ENCODE measurements at places on chromosomes 3 and 15. TPM values are rescaled to one million over a fixed set of nuclear protein-coding genes. Genes with fewer than 3 reads are reported as not detected.

Gene CPLX3
- 0.09 TPM for total RNA-seq

Gene TUSC2
- 34.7 TPM for total RNA-seq

Gene IL17RB
- 5.6 TPM for total RNA-seq

Gene TMEM266
- total RNA-seq, result 6.2 TPM

Gene PCBP4
- total RNA-seq, result 30.6 TPM

Gene CYP19A1
- total RNA-seq, result not detected

Gene GOLGA8K
- total RNA-seq, result 1.2 TPM

DNA sequence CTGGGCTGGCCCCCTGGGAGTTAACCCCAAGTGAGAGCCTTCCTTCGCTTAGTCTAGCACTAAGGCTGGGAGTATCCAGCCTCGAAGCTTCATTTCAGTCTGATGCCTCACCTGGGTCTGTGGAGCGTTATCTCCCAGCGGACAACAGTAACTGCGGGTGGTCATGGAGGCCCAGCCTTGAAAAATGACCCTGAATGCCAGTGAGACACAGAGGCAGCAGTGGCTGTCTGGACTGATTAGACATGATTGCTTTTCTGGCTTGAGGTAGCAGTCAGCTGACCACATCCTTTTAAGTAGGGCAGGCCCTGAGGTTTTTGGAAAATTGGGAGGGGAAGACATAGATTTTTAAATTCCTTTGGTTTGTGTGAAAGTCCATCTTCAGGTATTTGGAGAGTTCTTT lies 28.2 kb upstream of the TRIM59 start:
- DNase-seq, result no peak

DNA sequence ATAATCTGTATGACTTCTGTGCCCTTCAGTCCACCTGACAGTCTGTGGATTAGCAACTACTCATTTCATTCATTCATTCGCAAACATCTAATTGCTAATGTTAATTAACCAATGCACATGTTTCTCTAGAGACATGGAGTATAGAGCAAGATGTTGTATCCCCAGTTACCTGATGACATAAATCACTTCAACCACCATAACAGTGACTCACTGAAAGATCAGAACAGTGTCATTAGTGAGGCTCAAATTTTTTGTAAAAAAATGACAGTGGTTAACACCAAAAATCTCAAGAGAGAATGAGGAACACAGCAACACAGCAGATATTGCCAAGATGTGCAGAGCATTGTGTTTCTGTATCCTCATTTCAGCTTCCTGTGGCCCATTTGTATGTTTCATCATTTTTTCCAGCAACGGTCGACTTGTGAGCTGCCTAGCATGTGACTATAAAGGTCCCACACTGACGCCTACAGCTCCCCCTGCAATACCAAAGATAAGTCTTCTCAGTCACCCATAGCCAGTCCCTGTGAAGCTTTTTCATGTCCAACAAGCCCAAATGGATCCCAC lies 3.7 kb upstream of the PLD1 start:
- DNase-seq, result no peak

- no peak for DNase-seq
These were observed 183.7 kb downstream of the RPLP1 start for GRCh38 chr15:69636169-69636915.

DNA sequence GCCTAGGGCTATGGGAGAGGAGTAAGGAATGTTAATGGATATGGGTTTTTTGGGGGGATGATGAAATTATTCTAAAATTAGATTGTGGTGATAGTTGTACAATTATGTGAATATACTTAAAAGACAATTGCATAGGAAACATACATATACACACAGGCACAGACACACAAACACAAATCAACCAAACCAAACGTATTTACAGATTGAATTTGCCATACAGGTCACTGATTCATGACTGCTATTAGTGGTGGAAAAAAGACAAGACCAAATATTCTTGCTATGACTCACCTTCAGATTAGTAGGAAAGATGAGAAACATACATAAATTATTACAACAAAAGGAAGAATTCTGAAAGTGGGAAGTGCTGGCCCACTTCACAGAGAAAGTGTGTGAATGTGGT lies 85.3 kb downstream of the C3orf38 start:
- DNase-seq, result no peak

DNA sequence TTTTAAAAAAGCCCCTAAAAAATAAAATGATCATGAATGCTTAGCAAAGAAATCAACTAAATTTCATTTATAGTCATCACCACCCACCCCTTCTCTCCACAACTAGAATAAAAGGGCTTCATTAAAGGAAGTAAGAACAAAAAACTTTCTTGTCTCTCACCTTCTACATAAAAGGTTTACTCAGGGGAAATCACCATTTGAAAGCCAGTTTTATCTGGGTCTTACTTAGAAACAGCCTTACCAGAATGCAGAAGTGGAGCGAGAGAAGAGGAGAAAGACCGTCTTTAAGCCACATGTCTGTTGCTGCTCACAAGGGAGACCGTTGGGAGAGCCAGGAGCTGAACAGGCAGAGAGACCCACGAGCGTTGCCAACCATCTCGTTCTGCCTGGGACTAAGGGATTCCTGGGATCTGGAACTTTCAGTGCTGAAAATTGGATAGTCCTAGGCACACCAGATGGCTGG lies 350.1 kb upstream of the PROK2 start:
- DNase-seq, result no peak

DNA sequence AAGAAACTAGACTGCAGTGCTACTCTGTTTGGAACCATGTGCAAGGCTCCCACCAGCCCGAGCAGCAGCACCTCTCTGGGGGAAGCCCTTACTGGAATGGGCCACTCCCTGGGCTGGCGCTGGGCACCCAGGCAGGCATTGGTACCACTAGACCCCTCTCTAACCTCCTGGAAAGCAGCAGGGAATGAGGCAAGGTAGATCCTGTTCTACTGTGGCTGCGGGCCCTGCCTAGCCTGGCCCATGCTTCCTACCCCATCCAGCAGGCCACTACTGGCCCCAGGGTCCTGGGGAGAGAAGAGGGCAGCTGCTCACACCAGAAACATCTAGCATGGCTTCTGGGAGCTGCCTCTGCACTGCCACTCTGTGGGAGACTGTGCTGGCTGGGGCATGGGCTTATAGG lies 44.8 kb downstream of the MESD start:
- DNase-seq, result no peak

GRCh38 chr3:100401674-100402041 lies 319 bp downstream of the LNP1 start:
- peak; percentile 39 for DNase-seq

GRCh38 chr15:75647370-75648155 lies at the start of gene SNX33:
Gene SNX33, plus strand, starts transcription at chr15:75647912. Its CDS starts 1,191 bp downstream, at chr15:75649103.
- peak; percentile 79 for DNase-seq

- DNase-seq, result no peak
These were observed 32.5 kb downstream of the GRK7 start for GRCh38 chr3:141795741-141796080.

GRCh38 chr3:181637456-181637855 lies 74.3 kb upstream of the SOX2 start:
- no peak for DNase-seq

DNA sequence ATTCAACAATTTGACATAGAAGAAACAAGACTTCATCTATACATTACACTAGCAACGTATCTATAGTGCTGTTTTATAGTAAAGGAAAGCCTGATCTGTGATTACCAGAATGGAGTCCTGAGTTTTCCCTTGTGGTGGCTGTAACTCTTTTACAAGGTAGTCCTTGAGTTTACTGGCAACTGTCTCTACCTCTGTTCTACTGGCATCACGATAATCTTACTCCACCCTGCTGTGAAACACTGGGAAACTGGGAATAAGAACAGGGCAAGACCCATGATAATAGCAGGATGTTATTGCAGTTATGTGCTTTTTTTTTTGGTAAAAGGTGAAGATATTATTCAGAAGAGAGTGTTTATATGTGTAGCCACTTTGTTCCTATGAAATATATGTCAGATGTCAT lies 12.4 kb upstream of the HHLA2 start:
- no peak for DNase-seq

- no peak for DNase-seq
These were observed 81.2 kb downstream of the LIPC start for GRCh38 chr15:58513008-58513407.

GRCh38 chr15:61116825-61117224 lies 112.3 kb downstream of the RORA start:
- no peak for DNase-seq

Data from WTC11 (cell line).